HT1080 (cell line): ENCODE measurements at places on chromosomes 3 and 15.

GRCh38 chr3:109115451-109115850 lies 2.5 kb downstream of the MORC1 start:
- DNase-seq = no peak

- DNase-seq = no peak
Measured at GRCh38 chr3:175111036-175111435, 251.9 kb downstream of the NAALADL2 start.

DNA sequence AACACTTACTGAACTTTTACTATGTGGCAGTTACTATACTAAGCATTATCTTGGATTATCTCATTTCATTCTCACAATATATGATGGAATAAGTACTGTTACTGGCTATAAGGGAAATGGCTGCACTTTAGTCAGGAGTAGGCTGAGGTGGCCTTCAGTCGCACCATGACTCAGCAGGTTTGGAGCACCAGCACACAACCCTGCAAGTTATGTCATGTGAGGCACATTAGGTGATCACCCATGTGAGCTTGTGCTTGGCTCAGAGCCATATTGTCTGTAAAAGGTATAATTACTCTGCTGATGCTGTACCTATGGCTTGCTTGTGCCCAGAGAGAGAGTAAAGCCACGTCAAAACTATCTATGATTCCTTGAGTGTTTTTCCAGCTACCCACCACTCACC lies 54.1 kb upstream of the TIPARP start:
- peak; percentile 47 for DNase-seq

- DNase-seq = peak; percentile 31
Measured at GRCh38 chr3:120823156-120823555, 80.6 kb downstream of the GTF2E1 start.

- no peak for DNase-seq
Measured at GRCh38 chr15:86247249-86247955, 167.7 kb downstream of the AGBL1 start.

- no peak for DNase-seq
Measured at GRCh38 chr15:57253082-57253481, 123.2 kb upstream of the CGNL1 start.

DNA sequence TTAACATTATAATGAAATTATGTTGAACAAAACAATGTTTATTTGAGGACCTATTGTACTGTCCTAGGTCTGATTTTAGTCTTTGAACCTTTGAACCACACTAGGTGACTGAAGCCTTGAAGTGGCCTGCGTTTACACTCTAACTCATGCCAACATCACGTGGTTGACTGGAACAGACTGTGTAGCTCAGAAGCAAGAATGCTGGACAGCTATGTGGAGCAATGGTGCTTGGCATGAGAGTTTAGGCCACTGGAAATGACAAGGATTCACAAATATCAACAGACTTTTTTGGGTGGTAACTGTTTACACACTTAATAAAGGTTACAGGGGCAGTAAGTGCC lies 391.5 kb downstream of the RAP2B start:
- no peak for DNase-seq

GRCh38 chr3:111369958-111370357 lies 172.0 kb upstream of the CD96 start:
- peak; percentile 73 for DNase-seq

- peak; percentile 40 for DNase-seq
Measured at GRCh38 chr3:153734777-153735551, 386.2 kb upstream of the ARHGEF26 start.

DNA sequence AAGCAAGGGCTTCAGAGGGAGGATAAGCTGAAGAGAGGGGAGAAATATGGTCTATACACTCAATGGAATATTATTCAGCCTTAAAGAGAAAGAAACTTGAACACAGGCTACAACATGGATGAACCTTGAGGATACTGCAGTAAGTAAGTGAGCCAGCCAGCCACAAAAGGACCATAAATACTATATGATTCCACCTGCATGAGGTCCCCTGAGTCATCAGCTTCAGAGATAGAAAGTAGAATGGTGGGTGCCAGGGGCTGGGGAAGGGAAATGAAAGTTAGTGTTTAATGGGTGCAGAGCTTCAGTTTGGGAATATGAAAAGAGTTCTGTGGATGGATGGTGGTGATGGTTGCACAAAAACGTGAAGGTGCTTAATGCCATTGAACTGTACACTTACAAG lies 68.4 kb upstream of the SEC13 start:
- no peak for DNase-seq

DNA sequence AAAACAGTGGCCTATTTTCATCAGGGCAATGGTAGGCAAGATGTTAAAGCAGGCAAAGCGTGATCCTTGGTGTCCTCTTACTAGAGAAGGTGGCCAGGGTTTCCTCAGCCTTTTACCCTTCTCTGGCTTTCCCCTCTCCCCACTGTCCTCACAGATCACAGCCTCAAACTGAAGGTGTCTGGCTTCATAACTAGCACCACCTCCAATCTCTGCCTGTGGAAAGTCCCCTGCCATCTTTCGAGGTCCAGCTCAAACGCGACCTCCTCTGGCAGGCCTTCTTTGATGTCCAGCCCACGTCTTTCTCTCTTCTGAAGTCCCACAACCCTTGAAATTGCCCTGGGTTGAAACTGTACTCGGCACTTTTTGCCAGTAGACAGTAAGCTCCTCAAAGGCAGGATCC lies 35.9 kb downstream of the CYP19A1 start:
- DNase-seq = no peak

GRCh38 chr3:133271539-133271938 lies 128.3 kb upstream of the BFSP2 start:
- DNase-seq = peak; percentile 56

DNA sequence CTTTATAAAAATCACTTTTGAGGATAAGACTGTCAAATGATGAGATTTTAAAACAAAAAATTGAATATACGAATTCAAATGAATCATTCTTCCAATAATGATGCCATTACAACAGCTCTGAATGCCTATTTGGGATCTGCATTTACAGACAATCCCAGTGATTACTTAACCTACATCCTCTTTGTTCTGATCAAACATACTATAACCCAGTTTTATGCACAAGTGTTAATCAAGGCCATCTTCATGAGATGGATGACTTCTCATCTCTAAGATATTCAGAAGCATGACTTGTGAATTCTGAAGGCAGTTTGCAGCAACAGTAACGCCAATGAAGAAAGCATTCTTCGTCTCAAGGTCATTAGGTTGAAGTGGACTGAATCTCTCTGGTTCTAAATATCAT lies 90.3 kb upstream of the MEX3B start:
- DNase-seq = no peak

DNA sequence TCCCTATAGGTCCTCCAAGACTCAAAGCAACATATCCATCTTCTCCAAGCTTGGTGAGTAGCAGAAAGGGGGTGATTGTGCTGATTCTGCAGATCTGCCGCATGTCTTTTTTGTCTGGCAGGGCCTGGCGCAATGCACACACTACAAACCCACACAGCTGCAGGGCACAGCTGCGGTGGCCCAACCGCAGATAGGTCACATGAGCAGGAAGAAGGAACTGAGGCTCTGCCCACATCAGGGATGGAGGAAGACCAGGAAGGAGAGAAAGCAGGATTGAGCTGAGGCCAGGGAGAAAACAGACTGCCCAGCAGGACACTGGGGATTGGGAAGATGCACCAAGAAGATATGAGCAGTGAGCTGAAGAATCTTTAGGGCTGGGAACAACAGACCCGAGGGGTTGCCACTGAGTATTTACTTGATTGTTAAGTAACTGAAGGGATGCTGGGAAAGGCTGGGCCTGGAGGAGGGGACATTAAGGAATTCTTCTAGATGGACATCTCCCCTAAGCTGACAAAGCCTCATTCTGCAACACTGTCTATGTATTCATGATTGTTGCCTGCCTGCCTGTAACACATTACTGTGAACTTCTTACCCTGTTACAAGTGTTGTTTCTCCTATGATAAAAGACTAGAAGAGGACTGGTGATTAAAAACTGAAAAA lies 126.7 kb downstream of the MYLK start:
- peak; percentile 50 for DNase-seq

GRCh38 chr3:132657869-132658747 lies 1.5 kb downstream of the ACAD11 start:
- DNase-seq = no peak

- peak; percentile 62 for DNase-seq
Measured at GRCh38 chr15:65056868-65057548, 10.8 kb downstream of the RASL12 start.
